ENCODE measurements at places on chromosomes 4 and X. TPM values are rescaled to one million over a fixed set of nuclear protein-coding genes. Genes with fewer than 3 reads are reported as not detected.

The ANKRD37 gene
- 8.6 TPM for total RNA-seq

GRCh38 chrX:81120258-81120935, 81.3 kb downstream of the HMGN5 start:
- H3K4me3 ChIP-seq, result peak overlapping the region; percentile 94
- H3K36me3 ChIP-seq, result no peaks in the 10 kb centered on the region
- H3K27ac ChIP-seq, result peak overlapping the region; percentile 96
- no peak for DNase-seq
- H3K4me1 ChIP-seq, result peaks cover 4% of the 10 kb centered on the region
- peaks cover 8% of the 10 kb centered on the region for H3K27me3 ChIP-seq

DNA sequence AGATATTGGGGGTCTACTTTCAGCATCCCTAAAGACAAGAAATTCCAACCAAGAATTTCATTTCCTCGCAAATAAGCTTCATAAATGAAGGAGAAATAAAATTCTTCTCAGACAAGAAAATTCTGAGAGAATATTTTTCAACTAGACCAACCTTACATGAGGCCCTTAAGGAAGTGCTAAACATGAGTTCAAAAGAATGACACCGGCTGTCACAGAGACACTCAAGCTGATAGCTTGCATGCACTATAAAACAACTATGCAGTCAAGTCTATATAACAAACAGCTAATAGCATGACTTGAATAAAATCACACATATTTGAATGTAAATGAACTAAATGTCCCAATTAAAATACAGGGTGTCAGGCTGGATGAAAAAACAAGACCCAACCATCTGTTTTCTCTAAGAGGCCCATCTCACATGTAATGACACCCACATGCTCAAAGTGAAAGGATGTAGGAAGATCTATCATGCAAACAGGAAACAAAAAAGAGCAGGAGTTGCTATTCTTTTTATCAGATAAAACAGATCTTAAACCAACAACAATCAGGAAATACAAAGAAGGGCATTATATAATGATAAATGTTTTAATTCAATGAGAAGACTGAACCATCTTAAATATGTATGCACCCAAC, 27.2 kb downstream of the FAAH2 start:
- DNase-seq, result no peak
- peaks cover 2% of the 10 kb centered on the region for H3K36me3 ChIP-seq
- H3K4me3 ChIP-seq, result no peak overlapping the region
- H3K27ac ChIP-seq, result no peak overlapping the region
- no peaks in the 10 kb centered on the region for H3K27me3 ChIP-seq
- H3K4me1 ChIP-seq, result no peaks in the 10 kb centered on the region

GRCh38 chr4:118953276-118953675, 64.6 kb downstream of the SYNPO2 start:
- H3K36me3 ChIP-seq, result no peaks in the 10 kb centered on the region
- no peak overlapping the region for H3K4me3 ChIP-seq
- DNase-seq, result no peak
- no peak overlapping the region for H3K27ac ChIP-seq

Data from chondrocyte (in vitro differentiated cells).